Renal pelvis (tissue), 12 donors: ENCODE measurements at places on chromosomes 1 and 21. TPM values are rescaled to one million over a fixed set of nuclear protein-coding genes. Genes with fewer than 3 reads are reported as not detected.

GUCA2A gene
- polyA plus RNA-seq, result not detected

ZNF648 gene
- 0.27 TPM for polyA plus RNA-seq

CBS gene
- 55.5 TPM for polyA plus RNA-seq

GRCh38 chr21:44487831-44488230, 32.5 kb downstream of the LRRC3 start:
- no peak for DNase-seq

DNA sequence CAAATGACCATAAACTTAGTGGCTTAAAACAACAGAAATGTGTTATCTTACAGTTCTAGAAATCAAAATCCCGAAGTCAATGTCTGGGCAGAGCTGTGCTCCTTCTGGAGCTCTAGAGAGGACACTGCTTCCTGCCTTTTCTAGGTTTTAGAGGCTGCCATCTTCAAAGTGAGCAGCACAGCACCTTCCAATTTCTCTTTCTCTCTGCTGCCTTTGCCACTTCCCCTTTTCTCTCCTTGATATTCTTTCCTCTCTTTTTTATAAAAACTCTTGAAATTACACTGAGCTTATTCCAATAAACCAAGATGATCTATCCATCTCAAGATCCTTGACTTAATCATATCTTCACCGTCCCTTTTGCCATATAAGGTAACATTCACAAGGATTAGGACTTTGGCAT, 616.9 kb downstream of the PLPP3 start:
- no peak for DNase-seq

- DNase-seq, result no peak
Observed at GRCh38 chr1:16442265-16442664, 1.7 kb downstream of the NECAP2 start.
